ENCODE measurements at places on chromosomes 1 and 21. TPM values are rescaled to one million over a fixed set of nuclear protein-coding genes. Genes with fewer than 3 reads are reported as not detected.

DNA sequence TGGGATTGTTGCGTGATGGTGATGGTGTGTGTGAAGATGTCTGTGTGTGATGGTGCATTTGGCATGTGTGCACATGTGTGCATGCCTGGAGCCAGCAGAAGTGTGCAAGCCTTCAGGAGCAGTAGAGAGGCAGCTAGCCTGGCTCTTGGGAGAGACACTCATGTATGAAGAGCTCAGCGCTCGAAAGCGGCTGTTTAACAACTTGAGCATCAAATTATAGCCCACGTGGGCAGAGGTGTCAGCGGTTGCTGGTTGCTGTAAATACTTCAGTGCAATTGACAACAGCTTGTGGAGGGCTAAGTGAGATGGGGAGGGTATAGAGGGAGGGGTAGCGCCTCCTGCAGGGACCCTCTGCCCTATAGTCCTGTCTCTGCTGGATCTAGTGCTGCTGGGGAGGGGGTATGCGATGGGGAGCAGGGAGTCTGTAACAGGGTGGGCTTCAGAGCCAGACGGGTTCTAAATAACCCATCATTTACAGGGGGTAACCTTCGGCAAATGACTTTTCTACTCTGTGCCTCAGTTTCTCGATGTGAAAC is 21.5 kb downstream of the FOXD2 start:
- no peak for DNase-seq

The APP gene
- 931 TPM for polyA plus RNA-seq

The GIPC2 gene
- polyA plus RNA-seq = 15.4 TPM

DNA sequence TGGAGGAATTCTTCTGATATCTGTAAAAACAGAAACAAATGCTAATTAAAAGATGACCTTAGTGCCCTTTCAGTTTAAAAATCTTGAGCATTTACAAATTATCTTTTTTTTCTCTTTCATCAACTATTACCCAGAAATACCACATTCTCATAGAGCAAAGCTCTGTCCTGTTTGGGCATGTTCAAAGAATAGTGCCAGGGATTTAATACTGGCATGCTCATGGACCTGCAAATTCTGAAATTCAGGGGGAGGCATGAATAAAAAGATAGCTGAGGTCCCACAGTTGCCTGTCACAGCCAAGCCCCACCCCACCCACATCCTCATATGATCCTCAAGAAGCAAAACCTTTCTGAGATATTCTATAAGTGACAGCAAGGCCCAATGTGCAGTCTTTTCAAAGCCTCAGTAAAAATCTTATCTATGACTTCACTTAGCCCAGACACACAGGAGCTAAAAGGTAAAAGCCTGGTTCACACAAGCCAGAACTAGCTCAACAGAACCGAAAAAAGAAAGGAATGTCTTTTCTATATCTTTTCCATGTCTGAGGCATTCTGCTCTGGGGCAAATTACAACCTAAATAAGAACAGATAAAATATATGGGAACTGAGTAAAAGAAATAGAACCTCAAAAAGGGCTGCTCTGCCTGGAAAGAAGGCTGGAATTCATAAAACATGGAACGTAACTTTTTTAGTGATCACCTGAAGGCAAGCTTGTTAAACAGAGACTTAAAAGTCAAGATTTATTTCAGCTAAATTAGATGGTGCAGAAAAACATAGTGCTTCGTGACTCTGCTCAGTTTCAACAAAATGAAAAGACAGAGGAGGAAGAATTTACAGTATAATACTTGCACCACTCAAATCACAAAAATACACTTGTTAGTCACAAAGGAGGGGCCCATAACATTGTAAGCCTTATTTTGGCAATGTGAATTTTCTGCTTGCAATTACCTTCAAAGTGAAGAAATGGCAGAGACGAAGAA is 11.0 kb downstream of the WLS start:
- no peak for DNase-seq

GRCh38 chr1:110412576-110412975 is 5.1 kb upstream of the LAMTOR5 start:
- no peak for DNase-seq

The SLC6A17 gene
- polyA plus RNA-seq = 0.90 TPM

GRCh38 chr1:161735837-161736236 is 13.7 kb upstream of the DUSP12 start:
- DNase-seq = no peak

GRCh38 chr21:46000731-46001641 is 19.4 kb downstream of the COL6A1 start:
- DNase-seq = no peak
